ENCODE measurements at places on chromosomes 1 and 21.

DNA sequence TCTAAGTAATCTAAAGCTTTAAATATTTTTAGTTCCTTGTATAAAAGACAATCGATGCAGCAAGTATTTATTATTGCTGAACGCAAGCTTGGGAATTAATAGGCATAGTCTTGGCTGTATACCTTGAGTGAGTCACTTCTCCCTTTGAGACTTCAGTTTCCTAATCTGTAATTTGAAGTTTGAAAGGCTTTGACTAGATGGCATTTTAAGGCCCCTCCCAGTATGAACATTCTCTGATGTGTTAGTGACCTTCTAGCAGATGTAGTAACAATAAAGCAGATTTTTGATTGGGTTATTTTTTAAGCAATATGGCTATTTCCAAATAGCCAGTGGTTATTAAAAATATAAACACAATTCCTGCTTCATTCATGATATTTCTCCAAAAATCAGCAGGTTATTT is 58.2 kb downstream of the DUSP10 start:
- DNase-seq, result no peak

- DNase-seq, result no peak
Measured at GRCh38 chr1:170215072-170215885, 69.5 kb downstream of the NTMT2 start.

- no peak for DNase-seq
Measured at GRCh38 chr21:28342212-28342810, 650.4 kb downstream of the LTN1 start.

- DNase-seq, result no peak
Measured at GRCh38 chr1:16244650-16245285, 7.8 kb upstream of the CPLANE2 start.

GRCh38 chr1:8374356-8374755 is 56.4 kb downstream of the SLC45A1 start:
- DNase-seq, result no peak

GRCh38 chr1:197440715-197441114 is 172.7 kb downstream of the CRB1 start:
- DNase-seq, result no peak

DNA sequence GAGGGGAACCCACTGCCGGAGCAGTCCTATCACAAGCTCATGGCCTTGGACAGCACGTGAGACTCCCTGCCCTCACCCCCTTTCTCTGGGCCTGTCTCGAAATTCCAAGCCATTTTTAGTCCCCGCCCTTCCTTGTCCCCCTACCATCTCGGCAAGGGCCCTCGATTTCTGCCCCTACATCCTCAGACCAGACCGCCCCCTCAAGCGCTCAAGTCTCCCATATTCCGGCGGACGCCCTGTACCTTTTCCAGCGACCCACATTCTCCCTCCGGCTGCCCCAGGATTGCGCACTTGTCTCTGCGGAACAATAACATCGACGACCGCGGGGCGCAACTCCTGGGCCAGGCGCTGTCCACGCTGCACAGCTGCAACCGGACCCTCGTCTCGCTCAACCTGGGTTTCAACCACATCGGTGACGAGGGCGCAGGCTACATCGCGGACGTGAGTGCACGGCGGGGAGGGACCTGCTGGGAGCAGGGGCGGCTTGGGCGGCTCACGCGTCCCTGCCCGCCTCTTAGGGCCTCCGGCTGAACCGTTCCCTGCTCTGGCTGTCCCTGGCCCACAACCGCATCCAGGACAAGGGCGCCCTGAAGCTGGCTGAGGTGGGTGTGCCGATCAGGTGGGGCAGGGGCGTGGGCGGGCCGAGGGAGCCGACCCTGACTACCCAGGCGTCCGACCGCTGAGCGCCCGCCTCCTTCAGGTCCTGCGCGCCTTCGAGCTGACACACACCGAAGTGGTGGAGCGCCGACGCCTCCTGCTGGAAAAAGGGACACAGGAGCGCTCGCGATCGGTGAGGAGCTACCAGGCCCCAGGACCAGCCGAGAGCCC is 7.0 kb downstream of the LRRC71 start:
- peak; percentile 37 for DNase-seq

GRCh38 chr1:210376836-210377372 is 48.2 kb downstream of the HHAT start:
- no peak for DNase-seq

Data from NCI-H1694 (cell line).